ENCODE measurements at places on chromosomes 3 and 15.

- DNase-seq: no peak
These were observed 42.4 kb downstream of the RAB6B start for GRCh38 chr3:133853063-133853924.

DNA sequence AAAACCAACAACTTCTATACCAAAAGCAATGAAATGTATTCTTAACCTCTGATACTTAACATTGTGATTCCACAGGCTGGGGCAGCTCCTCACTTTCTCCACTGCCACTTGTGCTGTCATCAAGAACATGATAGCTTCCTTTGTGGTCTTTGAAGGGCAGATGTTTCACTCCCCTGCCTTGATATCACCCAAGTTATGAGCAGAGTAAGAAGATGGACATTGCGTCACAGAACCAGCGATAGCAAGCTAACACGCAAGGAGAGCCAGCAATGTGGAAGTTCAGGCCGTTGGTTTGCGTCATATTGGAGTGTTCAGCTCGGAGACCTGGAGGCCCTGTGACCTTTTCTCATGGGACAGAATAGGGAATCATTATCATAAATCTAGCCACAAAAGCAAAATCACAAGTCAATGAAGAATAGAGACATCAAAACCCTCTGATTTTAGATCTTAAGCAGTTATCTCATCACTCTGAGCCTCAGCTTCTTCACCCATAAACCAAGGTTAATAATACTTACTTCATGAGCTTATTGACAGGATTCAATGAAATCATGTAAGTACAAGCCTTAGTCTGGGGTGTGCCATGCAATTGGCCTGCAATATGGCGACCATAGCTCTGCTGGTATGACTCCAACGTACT lies 183.8 kb upstream of the THBS1 start:
- no peak for DNase-seq

GRCh38 chr3:133408366-133408765 lies 8.5 kb downstream of the BFSP2 start:
- DNase-seq: no peak

DNA sequence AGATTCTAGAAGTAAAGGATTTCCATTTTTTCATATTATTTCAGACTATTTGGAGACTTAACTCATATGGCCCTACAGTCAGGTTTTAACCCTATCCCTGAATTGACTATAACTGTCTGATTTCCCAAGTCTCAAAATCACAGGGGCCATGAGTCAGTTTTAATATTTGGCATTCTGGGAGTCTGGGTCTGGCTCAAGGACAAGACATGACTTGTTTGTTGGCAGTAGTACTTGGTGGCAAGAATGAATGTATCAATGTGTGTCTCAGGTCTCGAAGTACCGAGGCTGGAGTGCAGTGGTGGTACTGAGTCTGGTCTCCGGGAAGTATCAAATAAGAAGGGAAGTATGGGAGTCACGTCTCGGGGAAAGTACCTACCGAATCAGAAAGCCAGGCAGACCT lies 10.8 kb downstream of the UMPS start:
- DNase-seq: no peak

DNA sequence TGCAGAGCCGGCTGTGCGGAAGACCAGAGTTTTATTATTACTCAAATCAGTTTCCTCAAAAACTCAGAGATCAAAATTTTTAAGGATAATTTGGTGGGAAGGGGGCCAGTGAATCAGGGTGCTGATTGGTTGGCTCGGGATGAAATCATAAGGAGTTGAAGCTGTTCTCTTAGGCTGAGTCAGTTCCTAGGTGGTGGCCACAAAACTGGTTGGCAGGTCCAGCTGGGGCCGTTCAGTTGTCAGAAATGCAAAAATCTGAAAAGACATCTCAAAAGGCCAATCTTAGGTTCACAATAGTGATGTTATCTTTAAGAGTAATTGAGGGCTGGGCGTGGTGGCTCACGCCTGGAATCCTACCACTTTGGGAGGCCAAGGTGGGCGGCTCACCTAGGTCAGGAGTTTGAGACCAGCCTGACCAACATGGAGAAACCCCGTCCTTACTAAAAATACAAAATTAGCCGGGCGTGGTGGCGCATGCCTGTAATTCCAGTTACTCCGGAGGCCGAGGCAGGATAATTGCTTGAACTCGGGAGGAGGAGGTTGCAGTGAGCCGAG lies 2.3 kb upstream of the ZNF589 start:
- DNase-seq: no peak

DNA sequence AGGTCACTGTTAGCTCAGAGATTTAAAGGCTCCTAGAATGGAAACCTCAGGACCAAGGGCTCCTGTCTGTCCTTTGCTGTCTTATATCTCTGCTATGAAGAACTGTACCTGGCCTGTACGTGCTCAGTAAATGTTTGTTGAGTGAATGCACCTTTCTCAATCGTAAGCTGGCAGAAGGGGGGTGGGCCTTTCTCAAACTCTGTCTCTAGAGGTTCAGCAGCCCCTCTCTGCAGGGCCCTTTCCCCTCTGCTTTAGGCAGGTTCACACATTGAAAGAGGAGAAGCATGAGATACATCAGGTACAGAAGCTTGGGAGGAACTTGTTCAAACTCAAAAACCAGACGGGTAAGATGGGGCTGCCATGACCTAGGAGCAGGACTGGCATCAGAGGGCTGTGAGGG lies 155.6 kb downstream of the GOLGA6L4 start:
- DNase-seq: no peak

- DNase-seq: peak; percentile 17
These were observed 68.6 kb downstream of the FILIP1L start for GRCh38 chr3:100045696-100046095.

- DNase-seq: no peak
These were observed 28.6 kb upstream of the TSC22D2 start for GRCh38 chr3:150379469-150379868.

Data from right kidney (tissue), 9 donors.